ENCODE measurements at places on chromosomes 1 and 21.

- peak; percentile 75 for DNase-seq
Measured at GRCh38 chr1:2546515-2547209, 9.5 kb upstream of the TNFRSF14 start.

DNA sequence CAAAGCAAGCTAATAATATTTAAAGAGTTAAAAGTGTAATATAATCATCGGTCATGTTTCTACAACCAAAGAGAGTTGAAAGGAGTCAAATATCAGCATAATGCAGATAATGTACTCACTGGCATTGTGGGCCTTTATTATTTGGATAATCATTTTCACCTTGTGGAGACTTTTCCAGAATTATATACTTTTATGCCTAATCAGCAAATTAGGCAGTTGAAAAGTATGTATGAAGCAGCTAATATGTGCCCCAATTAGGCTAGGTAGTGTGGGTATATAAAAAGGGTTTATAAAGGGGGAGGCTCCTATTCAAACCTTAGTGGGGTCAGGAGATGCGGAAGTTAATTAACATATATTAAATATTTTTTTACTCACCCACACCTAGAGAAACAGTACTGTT, 102.8 kb upstream of the HNRNPU start:
- DNase-seq: no peak

GRCh38 chr21:42317341-42317741, 2.1 kb upstream of the TFF3 start:
- no peak for DNase-seq

GRCh38 chr1:55726994-55727393, 511.8 kb upstream of the USP24 start:
- no peak for DNase-seq

DNA sequence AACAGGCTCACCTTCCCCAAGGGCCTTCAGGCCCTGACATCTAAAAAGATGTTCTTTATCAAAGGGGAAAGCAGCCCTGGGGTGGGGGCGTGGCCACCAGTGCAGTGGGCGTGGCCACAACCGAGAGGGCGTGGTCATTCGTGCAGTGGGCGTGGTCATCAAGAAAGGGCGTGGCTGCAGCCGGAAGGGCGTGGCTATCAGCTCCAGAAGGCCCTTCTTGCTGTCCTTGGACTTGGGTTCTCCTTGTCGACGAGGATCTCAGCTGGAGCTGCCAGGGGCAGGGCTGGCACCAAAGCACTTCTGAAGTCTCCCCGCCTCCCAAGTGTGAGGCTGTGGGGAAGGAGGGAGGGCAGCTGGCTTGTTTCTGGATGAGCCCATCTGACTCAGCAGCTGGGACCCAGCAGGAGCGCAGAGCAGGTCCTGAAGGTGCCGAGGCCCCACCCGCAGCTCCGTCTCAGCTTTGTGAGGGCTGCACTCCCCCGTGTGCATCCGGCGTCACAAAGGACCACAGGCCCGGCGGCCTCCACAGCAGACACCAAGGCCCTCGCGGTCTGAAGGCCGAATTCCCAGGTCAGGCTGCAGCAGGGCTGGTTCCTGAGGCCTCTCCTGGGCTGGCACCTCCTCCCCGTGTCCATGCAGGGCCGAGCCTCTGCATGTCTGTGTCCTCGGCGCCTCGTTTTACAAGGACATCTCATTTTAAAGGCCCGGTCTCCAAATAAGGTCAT, 12.8 kb downstream of the PDE9A start:
- DNase-seq: peak; percentile 53
